ENCODE measurements at places on chromosomes 5 and 9. TPM values are rescaled to one million over a fixed set of nuclear protein-coding genes. Genes with fewer than 3 reads are reported as not detected.

GRCh38 chr9:38226491-38226951, 157.5 kb upstream of the SHB start:
- peaks cover 26% of the 10 kb centered on the region for H3K4me1 ChIP-seq
- peak overlapping the region; percentile 25 for H3K4me3 ChIP-seq
- peak overlapping the region; percentile 57 for H3K27ac ChIP-seq
- DNase-seq, result peak; percentile 74

GRCh38 chr5:136679233-136679632, 313.9 kb upstream of the TRPC7 start:
- peaks cover 26% of the 10 kb centered on the region for H3K4me1 ChIP-seq
- no peak for DNase-seq
- no peak overlapping the region for H3K27ac ChIP-seq
- H3K36me3 ChIP-seq, result no peaks in the 10 kb centered on the region
- H3K4me3 ChIP-seq, result no peak overlapping the region
- H3K27me3 ChIP-seq, result no peaks in the 10 kb centered on the region

GRCh38 chr5:16735101-16736060, 118.6 kb upstream of the RETREG1 start:
- H3K4me1 ChIP-seq, result peaks cover 20% of the 10 kb centered on the region
- H3K27ac ChIP-seq, result peak overlapping the region; percentile 91
- H3K36me3 ChIP-seq, result no peaks in the 10 kb centered on the region
- DNase-seq, result no peak
- H3K4me3 ChIP-seq, result no peak overlapping the region

DNA sequence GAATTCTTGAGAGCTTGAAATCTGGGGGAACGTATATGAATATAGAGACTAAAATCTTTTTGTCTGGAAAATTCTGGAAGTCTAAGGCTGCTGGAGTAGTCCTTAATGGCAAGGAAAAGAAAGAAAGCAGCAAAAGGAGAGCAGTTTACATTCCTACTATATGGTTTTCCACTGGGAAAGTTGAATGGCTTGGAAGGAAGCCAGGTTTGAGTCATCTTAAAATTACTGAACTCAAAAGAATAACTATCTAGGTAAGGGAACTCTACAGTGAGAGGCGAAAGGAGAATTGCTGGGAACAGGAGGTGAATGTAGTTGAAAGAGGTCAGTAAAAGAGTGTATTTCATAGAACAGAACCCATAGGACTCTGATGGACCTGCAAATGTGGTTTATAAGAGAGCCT, 258.1 kb upstream of the EDIL3 start:
- H3K36me3 ChIP-seq, result no peaks in the 10 kb centered on the region
- H3K27me3 ChIP-seq, result no peaks in the 10 kb centered on the region
- no peak for DNase-seq

The IRGM gene
- 0.19 TPM for total RNA-seq

The LCNL1 gene
- not detected for total RNA-seq

- DNase-seq, result no peak
- H3K4me1 ChIP-seq, result peaks cover 36% of the 10 kb centered on the region
- peaks cover 4% of the 10 kb centered on the region for H3K36me3 ChIP-seq
- H3K4me3 ChIP-seq, result no peak overlapping the region
Measured at GRCh38 chr5:178227138-178227659, 5.4 kb downstream of the PHYKPL start.

DNA sequence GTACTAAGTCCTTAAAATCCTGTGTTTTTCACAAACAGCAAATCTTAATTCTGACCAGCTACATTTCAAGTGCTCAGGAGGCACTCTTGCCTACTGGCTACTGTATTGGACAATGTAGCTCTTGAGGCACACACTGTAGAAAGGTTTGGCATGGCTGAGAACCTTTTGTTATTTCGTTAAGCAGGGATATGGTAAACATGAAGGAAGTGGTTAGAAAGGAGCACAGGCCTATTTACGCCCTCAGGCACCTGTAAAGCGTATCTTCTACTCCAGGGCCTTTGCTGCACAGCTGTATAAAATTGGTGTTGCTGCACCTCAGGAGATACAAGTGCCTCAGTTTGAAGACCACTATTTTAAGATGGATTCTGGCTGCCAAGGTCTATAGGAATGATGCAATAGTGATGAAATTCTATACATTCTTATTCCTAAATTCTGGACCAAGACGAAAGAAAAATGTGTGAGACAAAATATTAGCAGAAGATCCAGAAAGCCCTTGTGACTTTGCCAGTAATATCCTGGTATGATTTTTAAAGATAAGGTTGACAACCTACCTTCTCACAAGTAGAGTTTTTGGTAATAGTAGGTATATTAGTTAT, 9.3 kb upstream of the OTULIN start:
- H3K27me3 ChIP-seq, result no peaks in the 10 kb centered on the region
- H3K4me3 ChIP-seq, result no peak overlapping the region
- no peaks in the 10 kb centered on the region for H3K36me3 ChIP-seq
- no peak for DNase-seq

DNA sequence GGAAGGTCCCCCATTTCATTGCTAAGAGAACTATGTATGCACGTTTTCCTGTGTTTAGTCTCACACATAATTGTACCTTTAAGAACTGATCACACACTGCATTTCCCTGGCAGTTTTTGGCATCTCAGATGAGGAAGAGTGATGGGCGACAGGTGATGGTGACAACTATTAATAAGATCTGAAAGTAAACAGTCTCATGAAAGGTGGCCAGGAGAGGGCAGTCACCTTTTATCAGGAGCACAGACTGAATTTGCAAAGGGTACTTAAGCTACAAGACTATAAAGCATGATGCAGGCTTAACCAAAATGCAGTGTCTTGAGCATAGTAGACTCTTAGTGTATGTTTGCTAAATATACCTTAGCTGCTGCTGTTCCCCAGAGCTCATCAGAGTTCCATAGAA, 91.5 kb downstream of the GHR start:
- H3K4me1 ChIP-seq, result peaks cover 20% of the 10 kb centered on the region
- H3K36me3 ChIP-seq, result no peaks in the 10 kb centered on the region
- DNase-seq, result peak; percentile 19
- no peak overlapping the region for H3K4me3 ChIP-seq
- no peak overlapping the region for H3K27ac ChIP-seq

DNA sequence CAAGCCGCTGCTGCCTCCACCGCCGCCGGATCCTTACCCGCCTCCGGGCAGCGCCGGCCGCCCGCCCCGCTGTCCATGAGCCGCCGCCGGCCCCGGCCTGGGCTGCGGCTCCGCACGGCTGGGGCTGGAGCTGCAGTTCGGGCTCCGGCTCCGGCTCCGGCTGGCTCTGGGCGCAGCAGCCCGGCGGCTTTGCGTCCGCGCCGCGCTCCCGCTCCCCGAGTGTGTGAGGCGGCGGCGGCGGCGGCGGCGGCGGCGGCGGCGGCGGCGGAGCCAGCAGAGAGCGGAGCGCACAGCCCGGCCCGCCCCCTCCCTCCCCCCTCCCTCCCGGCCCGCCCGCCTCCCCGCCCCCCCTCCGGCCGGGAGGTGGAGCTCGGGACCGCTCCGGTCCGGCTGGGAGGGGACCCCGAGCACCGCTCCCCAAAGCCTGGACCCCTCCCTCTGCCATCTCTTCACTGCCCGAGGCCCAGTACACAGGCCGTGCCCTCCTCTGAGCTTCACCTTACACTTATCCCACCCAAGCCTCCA, at the start of gene PCDH1:
Gene PCDH1, minus strand, starts transcription at position 225 of the 525 bp plus-strand sequence. Its CDS starts 148 bp downstream, at position 77.
- peaks cover 5% of the 10 kb centered on the region for H3K27me3 ChIP-seq
- no peak for DNase-seq
- H3K36me3 ChIP-seq, result no peaks in the 10 kb centered on the region
- H3K27ac ChIP-seq, result no peak within 1 kb of the TSS

DNA sequence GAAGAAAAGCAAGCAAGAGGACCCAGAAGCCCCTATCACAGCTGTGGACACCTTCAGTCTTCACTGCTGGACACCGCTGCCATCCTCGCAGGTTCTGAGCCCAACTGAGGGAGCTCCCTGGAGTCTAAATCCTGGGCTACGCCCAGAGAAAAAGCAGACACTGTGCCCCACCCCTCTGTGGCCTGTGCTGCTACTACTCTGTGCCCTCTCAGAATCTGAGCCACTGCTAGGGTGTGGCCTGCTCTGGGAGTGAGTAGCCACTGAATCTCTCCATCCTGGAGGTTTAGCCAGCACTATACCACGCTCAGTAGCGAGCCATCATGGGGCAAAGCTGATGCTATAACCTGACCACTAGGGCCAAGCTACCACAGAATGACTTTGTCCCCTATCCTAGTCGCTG, 338.2 kb downstream of the NPR3 start:
- H3K4me1 ChIP-seq, result no peaks in the 10 kb centered on the region
- H3K27ac ChIP-seq, result no peak overlapping the region
- no peak for DNase-seq
- H3K27me3 ChIP-seq, result no peaks in the 10 kb centered on the region
- no peak overlapping the region for H3K4me3 ChIP-seq

- no peak overlapping the region for H3K27ac ChIP-seq
- no peak for DNase-seq
- no peak overlapping the region for H3K4me3 ChIP-seq
- no peaks in the 10 kb centered on the region for H3K36me3 ChIP-seq
Measured at GRCh38 chr9:104896131-104896530, 31.8 kb downstream of the ABCA1 start.

DNA sequence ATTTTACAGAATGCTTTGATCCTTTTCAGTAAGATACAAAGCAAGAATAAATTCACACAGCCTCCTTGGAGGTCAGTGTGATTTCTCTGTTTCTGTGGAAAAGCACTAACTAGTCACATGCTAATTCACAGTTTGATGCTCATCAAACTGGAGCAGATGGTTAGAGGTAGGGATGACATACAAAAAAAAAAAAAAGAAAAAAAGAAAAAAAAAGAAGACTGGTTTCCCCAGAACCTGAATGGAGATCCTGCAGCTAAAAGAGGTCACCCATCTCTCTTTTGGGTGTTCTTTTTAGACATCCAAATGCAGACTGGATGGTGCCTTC, 123.7 kb upstream of the ANKRD55 start:
- peak overlapping the region; percentile 85 for H3K27ac ChIP-seq
- H3K36me3 ChIP-seq, result no peaks in the 10 kb centered on the region
- H3K27me3 ChIP-seq, result no peaks in the 10 kb centered on the region
- peaks cover 82% of the 10 kb centered on the region for H3K4me1 ChIP-seq
- no peak for DNase-seq

- H3K27ac ChIP-seq, result no peak overlapping the region
- no peaks in the 10 kb centered on the region for H3K27me3 ChIP-seq
- H3K4me3 ChIP-seq, result no peak overlapping the region
- no peaks in the 10 kb centered on the region for H3K36me3 ChIP-seq
- H3K4me1 ChIP-seq, result no peaks in the 10 kb centered on the region
Measured at GRCh38 chr5:137613554-137614265, 114.6 kb upstream of the SPOCK1 start.

The ANKRD18A gene
- total RNA-seq, result 2.6 TPM

GRCh38 chr9:90296539-90296938, 346.1 kb downstream of the DIRAS2 start:
- DNase-seq, result no peak
- H3K27me3 ChIP-seq, result no peaks in the 10 kb centered on the region
- H3K4me3 ChIP-seq, result no peak overlapping the region
- H3K27ac ChIP-seq, result no peak overlapping the region
- H3K4me1 ChIP-seq, result no peaks in the 10 kb centered on the region

DNA sequence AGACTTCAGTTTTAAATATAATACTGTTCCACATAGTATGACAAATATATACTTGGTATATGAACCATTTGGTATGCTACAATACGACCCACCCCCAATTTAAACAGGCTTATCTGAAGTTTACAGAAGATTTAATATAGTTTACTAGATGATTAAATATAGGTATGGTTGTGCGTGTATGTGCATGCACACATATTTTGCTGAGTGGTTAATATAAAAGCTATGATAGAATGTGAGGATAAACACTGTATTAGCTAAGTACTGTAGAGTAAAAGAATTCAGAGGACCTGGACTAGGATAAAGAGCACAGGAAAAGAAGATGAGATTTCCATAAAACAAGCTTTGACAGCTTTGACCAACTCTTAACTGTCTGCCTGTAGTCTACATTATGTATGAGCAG, 356.7 kb downstream of the PDE4D start:
- no peaks in the 10 kb centered on the region for H3K36me3 ChIP-seq
- no peak for DNase-seq
- H3K27ac ChIP-seq, result no peak overlapping the region
- no peaks in the 10 kb centered on the region for H3K27me3 ChIP-seq
- H3K4me1 ChIP-seq, result no peaks in the 10 kb centered on the region

- H3K27ac ChIP-seq, result peak overlapping the region; percentile 55
- no peak overlapping the region for H3K4me3 ChIP-seq
- H3K36me3 ChIP-seq, result no peaks in the 10 kb centered on the region
- peak; percentile 73 for DNase-seq
Measured at GRCh38 chr5:107466233-107466769, 204.4 kb downstream of the EFNA5 start.

DNA sequence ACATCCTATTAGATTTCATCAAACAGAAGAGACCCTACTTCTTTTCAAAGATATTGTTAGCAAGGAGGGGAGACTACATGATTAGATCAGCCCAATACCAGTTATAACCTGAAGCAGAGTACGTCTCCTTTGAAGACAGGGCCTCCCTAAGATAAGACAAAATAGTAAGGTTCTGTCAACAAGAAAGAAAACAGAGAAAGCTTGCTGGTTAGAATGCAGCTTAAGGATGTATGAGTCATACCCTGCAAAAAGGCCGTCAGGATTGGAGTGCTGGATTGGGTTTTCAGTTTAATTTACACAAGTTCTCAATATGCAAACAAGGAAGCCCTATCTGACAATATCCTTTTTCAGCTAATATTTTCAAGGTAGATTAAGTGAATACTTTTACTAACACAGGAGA, 1581.2 kb upstream of the WWC1 start:
- DNase-seq, result peak; percentile 7
- no peak overlapping the region for H3K4me3 ChIP-seq
- peak overlapping the region; percentile 43 for H3K27ac ChIP-seq
- no peaks in the 10 kb centered on the region for H3K36me3 ChIP-seq
- peaks cover 37% of the 10 kb centered on the region for H3K4me1 ChIP-seq

DNA sequence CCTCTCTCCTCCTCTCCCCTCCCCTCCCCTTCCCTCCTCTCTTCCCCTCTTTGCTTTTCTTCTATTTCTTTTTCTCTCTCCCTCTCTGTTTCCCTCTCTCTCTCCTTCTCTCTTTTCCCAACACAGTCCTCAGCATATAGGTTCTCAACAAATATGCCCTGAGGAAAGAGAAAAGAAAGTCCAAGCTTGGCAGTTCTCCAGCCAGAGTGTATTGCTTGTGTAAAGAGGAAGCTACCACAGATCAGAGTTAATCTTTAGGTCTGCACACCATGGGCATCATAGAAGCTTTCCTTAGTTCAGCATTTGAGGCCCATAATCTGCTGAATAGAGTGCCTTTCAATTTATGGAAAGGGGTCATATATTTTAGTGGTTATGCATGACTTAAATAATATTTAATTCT, 382.8 kb upstream of the WWC1 start:
- no peak overlapping the region for H3K27ac ChIP-seq
- H3K36me3 ChIP-seq, result no peaks in the 10 kb centered on the region
- DNase-seq, result no peak
